ENCODE measurements at places on chromosomes 4 and X. TPM values are rescaled to one million over a fixed set of nuclear protein-coding genes. Genes with fewer than 3 reads are reported as not detected.

DNA sequence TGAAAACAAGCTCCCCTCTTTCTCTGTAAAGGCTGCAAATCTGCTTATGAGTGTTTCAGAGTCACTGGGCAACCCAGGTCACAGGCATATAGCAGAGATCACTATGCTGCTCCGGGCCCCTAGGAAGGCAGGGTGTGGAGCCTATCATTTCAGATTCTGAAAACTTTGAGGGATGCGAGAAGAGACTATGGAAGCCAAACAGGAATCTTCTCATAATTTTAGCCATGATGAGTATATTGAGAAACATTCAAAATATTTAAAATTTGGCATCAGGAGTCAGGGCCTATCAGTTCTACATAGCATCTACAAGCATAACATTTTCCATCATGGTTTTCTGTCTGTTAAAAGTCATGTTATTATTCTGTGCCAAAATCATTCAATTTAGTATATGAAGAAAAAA is 61.7 kb upstream of the ATXN3L start:
- no peaks in the 10 kb centered on the region for H3K36me3 ChIP-seq
- peaks cover 27% of the 10 kb centered on the region for H3K4me1 ChIP-seq
- DNase-seq = no peak
- H3K27me3 ChIP-seq = no peaks in the 10 kb centered on the region
- no peak overlapping the region for H3K4me3 ChIP-seq

DNA sequence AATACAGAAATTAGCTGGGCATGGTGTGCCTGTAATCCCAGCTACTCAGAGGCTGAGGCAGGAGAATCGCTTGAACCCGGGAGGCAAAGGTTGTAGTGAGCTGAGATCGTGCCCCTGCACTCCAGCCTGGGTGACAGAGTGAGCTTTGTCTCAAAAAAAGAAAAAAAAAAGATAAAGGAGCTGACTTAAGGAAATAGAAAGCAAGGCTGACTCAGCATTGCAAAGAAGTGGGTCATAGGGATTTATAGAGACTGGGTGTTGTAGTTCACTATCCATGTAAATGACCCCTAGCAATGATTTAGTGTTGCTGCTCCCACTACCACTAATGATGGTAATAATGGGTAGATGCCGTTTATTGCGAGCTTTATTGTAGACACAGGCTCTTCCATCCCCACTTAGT is 47.6 kb downstream of the ADD1 start:
- no peaks in the 10 kb centered on the region for H3K27me3 ChIP-seq
- H3K27ac ChIP-seq = 0 out of 2 replicates have a peak overlapping the region, but pooled peaks have one; percentile 24
- H3K36me3 ChIP-seq = peaks cover 37% of the 10 kb centered on the region
- no peaks in the 10 kb centered on the region for H3K4me1 ChIP-seq
- DNase-seq = no peak

- H3K4me3 ChIP-seq = no peak overlapping the region
- no peak overlapping the region for H3K27ac ChIP-seq
- H3K27me3 ChIP-seq = no peaks in the 10 kb centered on the region
- 0 out of 2 replicates have a peak, but pooled peaks cover 2% of the 10 kb centered on the region for H3K4me1 ChIP-seq
- DNase-seq = peak; percentile 47
These were observed 24.6 kb downstream of the NAP1L5 start for GRCh38 chr4:88672987-88673386.

DNA sequence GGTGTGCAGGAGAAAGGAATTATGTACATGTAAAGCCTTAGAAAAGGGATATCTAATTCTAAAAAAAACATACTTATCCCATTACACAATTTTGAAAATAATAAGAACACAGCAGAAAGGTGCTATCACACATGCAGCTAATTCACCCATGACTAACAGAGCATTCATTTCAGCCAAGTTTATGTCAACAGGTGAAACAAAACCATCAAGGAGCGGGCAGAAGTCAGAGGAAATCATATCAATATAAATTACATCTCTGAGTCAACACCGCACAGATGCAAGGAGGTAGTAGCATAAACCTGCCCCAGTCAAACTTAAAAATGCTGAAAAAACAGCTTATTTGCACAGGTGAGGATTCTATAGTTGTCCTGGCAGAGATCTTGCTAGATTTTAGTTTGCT is 197.9 kb downstream of the PRDM5 start:
- no peak for DNase-seq
- H3K27ac ChIP-seq = no peak overlapping the region
- peaks cover 36% of the 10 kb centered on the region for H3K4me1 ChIP-seq
- H3K36me3 ChIP-seq = no peaks in the 10 kb centered on the region
- H3K27me3 ChIP-seq = no peaks in the 10 kb centered on the region

DNA sequence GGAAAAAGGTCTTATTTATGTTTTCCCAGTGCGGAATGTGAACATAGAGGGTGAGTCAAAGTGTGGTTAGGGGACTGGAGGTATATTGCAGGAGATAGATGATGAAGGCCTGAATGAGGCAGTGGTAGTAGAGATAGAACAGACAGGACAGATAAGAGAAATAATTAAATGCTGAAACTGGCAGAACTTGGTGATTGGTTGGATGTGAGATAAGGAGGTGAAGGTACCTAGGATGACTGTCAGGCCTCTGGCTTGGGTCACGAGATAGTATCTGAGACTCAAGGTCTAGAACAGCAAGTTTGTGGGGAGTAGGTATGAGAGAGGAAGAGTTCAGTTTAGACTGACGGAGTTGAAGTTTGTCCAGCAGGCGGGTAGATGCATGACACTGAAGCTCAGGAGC is 3.5 kb downstream of the MND1 start:
- H3K4me1 ChIP-seq = peaks cover 32% of the 10 kb centered on the region
- no peak for DNase-seq
- H3K27ac ChIP-seq = no peak overlapping the region
- H3K27me3 ChIP-seq = no peaks in the 10 kb centered on the region
- H3K36me3 ChIP-seq = peaks cover 2% of the 10 kb centered on the region

- H3K27me3 ChIP-seq = no peaks in the 10 kb centered on the region
- no peak overlapping the region for H3K4me3 ChIP-seq
- H3K27ac ChIP-seq = no peak overlapping the region
These were observed 36.6 kb downstream of the TMEM156 start for GRCh38 chr4:38995660-38996005.

GRCh38 chrX:109654516-109655109 is 29.6 kb upstream of the KCNE5 start:
- H3K27ac ChIP-seq = no peak overlapping the region
- H3K4me1 ChIP-seq = peaks cover 7% of the 10 kb centered on the region
- H3K4me3 ChIP-seq = no peak overlapping the region
- H3K27me3 ChIP-seq = no peaks in the 10 kb centered on the region
- peaks cover 20% of the 10 kb centered on the region for H3K36me3 ChIP-seq

DNA sequence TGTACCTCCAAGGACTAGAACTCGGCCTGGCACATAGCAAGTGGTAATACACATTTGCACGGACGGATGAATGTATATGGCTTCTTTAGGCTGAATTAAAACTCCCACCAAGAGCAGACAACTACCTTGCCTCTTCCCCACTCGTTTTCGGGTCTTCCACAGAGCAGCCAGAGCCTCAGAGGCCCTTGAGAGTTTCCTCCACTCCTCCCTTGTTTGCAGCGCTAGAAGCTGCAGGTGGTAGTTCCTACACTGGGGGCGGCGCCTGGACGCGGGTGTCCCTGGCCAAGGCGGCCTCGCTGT is 10.2 kb upstream of the INTU start:
- no peak for DNase-seq
- no peak overlapping the region for H3K27ac ChIP-seq
- peaks cover 43% of the 10 kb centered on the region for H3K27me3 ChIP-seq
- H3K4me3 ChIP-seq = peak overlapping the region; percentile 69

DNA sequence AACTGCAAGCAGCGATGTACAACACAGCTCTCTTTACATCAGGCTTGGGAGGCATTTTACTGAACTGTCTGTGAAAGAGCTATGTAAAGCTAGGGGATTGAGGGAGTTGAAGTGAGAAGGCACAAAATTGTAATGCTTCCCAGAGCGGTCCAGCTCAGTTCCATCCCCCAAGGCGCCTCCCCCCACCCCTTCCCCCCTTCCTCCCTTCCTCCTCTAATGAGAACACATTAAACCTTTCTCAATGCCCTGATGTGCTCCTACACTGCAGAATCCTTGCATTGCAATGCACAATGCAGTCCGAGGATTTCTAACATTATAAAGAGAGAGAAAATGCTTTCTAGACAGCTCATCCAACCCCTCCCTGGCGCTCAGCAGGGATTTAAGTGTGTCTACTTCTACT is 73.9 kb downstream of the CXXC4 start:
- peak overlapping the region; percentile 65 for H3K4me3 ChIP-seq
- peak overlapping the region; percentile 37 for H3K27ac ChIP-seq
- DNase-seq = peak; percentile 10
- peaks cover 48% of the 10 kb centered on the region for H3K4me1 ChIP-seq

- no peak overlapping the region for H3K27ac ChIP-seq
- H3K36me3 ChIP-seq = peaks cover 52% of the 10 kb centered on the region
- H3K4me3 ChIP-seq = no peak overlapping the region
- no peak for DNase-seq
- H3K4me1 ChIP-seq = peaks cover 27% of the 10 kb centered on the region
- H3K27me3 ChIP-seq = peaks cover 2% of the 10 kb centered on the region
These were observed 4.9 kb downstream of the DCAF16 start for GRCh38 chr4:17805580-17806155.

GRCh38 chrX:106734827-106735226 is 8.3 kb downstream of the RNF128 start:
- no peak for DNase-seq
- no peaks in the 10 kb centered on the region for H3K36me3 ChIP-seq
- peaks cover 6% of the 10 kb centered on the region for H3K4me1 ChIP-seq
- peaks cover 4% of the 10 kb centered on the region for H3K27me3 ChIP-seq

DNA sequence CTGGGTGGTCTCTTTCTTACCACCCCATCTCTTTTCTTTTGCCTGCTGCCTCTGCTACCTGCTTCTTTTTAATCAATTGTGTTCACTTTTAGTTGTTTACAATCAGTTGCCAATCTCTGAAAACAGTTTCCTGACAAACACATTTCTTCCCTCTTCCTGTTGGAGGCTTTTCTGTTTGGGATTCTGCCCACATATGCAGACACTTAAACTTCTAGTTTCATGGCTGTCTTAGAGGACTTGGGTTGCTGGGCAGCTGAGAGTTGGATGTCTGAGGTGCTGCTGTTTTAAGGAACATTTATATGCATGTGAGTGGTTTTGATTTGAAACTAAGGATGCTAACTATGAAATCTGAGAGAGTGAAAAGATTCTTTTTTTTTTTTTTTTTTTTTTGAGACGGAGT is 112.3 kb upstream of the LIMCH1 start:
- peaks cover 21% of the 10 kb centered on the region for H3K4me1 ChIP-seq
- no peak overlapping the region for H3K27ac ChIP-seq
- H3K36me3 ChIP-seq = peaks cover 7% of the 10 kb centered on the region
- H3K4me3 ChIP-seq = no peak overlapping the region

DNA sequence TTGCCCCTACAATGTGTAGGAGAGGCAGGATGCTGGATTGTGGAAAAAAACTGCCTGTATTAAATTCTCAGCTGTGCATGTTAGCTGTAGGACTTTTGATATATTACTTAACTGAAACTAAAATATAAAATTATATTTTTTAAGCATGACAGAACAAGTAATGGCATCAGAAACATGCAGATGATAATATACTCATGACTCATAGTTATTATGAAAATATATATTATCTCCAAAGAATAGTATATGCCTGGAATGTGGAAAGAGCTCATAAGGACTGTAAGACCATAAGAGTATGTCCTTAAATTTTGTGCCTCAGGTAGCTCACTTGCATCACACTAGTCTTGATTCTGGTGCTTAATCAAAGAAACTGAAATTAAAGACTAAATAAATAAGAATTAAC is 1100.6 kb downstream of the TECRL start:
- no peaks in the 10 kb centered on the region for H3K36me3 ChIP-seq
- H3K4me3 ChIP-seq = no peak overlapping the region
- no peak for DNase-seq
- H3K4me1 ChIP-seq = no peaks in the 10 kb centered on the region
- no peaks in the 10 kb centered on the region for H3K27me3 ChIP-seq

DNA sequence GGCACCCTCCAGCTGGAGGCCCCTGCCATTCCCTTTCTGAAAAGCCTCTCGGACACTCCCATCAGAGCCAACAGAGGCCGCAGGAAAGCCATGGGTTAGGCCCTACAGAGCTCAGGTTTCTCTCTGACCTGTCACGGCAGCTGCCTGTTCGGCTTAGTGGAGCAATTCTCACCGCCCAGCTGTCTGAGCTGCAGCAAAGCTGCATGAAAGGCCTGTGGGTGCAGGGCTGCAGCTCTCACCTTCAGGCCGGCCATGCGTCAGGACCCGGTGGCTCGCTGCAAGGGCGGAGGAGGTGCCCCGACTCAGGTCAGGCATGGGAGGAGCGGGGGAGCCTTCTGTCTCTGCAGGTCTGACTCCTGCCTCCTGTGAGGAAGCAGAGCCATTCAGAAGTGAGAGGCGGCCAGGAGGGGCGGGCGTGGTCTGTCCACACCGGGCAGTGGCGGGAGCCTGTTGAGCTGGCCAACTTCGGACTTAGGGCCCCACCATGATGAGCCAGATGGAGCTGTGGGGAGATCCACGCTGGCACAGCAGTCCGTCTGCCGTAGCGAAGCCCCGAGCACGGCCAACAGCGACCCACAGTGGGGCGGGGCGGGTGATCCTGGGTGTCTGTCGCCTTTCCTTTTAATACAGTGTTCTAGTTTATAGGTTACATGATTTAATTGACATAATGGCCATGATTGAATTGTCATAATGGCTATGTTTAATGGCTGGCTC is 23.4 kb downstream of the PDE6B start:
- H3K27me3 ChIP-seq = peaks cover 3% of the 10 kb centered on the region
- 0 out of 2 replicates have a peak, but pooled peaks cover 4% of the 10 kb centered on the region for H3K4me1 ChIP-seq
- no peak overlapping the region for H3K4me3 ChIP-seq
- H3K36me3 ChIP-seq = no peaks in the 10 kb centered on the region
- no peak overlapping the region for H3K27ac ChIP-seq

GRCh38 chr4:83785891-83786290 is 250.0 kb downstream of the GPAT3 start:
- H3K27me3 ChIP-seq = peaks cover 47% of the 10 kb centered on the region
- H3K36me3 ChIP-seq = no peaks in the 10 kb centered on the region
- H3K27ac ChIP-seq = no peak overlapping the region
- H3K4me1 ChIP-seq = peaks cover 14% of the 10 kb centered on the region

DNA sequence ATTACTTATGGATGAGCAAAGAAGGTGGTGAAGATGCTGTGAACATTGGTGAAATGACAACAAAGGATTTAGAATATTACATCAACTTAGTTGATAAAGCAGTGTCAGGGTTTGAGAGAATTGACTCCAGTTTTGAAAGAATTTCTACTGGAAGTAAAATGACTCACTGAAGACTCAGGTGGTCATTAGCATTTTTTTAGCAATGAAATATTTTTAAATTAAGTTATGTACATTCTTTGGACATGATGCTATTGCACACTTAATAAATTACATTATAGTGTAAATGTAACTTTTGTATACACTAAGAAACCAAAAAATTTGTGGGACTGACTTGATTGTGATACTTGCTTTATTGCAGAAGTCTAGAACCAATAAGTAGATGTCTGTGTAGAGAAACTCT is 56.9 kb downstream of the USO1 start:
- no peaks in the 10 kb centered on the region for H3K27me3 ChIP-seq
- DNase-seq = no peak
- no peak overlapping the region for H3K27ac ChIP-seq
- H3K36me3 ChIP-seq = peaks cover 68% of the 10 kb centered on the region

- H3K4me1 ChIP-seq = peaks cover 6% of the 10 kb centered on the region
- H3K4me3 ChIP-seq = no peak overlapping the region
- no peak for DNase-seq
- no peaks in the 10 kb centered on the region for H3K27me3 ChIP-seq
- no peak overlapping the region for H3K27ac ChIP-seq
These were observed 11.3 kb downstream of the LAMP2 start for GRCh38 chrX:120457766-120458180.

The TEX13B gene
- total RNA-seq = 3.4 TPM

The CT55 gene
- not detected for total RNA-seq

The WDR17 gene
- total RNA-seq = 4.4 TPM

The KLHL13 gene
- 5.9 TPM for total RNA-seq

The ERVMER34-1 gene
- 14.6 TPM for total RNA-seq

The SPOCK3 gene
- 0.27 TPM for total RNA-seq

The ARHGAP6 gene
- total RNA-seq = 0.55 TPM

The TKTL2 gene
- not detected for total RNA-seq

The DCAF12L2 gene
- 0.52 TPM for total RNA-seq

The PSAPL1 gene
- not detected for total RNA-seq

The TMEM144 gene
- total RNA-seq = 5.3 TPM

All from WTC11 (cell line).